ENCODE measurements at places on chromosomes 1 and 21.

DNA sequence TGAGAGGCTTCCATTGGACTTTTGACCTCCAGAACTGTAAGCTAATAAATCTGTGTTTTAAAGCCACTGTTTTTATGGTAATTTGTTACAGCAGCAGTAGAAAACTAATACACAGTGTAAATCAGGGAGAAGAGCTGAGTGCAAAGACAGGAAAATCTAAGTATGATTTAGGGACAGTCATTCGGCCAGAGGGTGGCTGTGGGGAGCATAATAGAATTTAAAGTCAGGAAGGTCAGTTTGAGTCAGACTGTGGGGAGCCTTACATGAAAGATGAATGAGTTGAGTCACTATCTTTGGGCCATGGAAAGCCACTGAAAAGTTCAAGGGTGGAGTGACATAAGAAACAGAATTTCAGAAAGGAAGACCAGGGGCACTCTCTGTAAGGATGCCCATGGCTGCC, 52.4 kb upstream of the SSX2IP start:
- no peak for DNase-seq

DNA sequence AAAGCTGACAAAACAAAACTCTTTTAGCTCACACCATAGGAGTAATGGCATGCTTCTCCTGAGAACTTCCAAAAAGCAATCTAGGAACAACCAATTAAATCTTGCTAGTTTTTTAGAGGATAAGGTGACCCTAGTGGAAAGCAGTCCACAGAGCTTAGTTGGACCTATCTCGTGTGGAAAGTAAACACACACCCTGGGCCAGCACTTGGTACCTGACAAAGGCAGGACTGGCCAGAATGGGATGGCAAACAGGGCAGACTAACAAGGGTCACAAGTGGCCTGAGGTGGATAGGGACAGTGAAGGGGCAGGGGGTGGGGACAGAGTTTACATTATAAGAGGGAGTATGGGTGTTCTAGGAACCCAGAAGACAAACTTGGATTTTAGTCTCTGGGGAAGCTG, 22.0 kb downstream of the FMO4 start:
- DNase-seq = no peak

GRCh38 chr1:87439821-87440220, 111.1 kb downstream of the LMO4 start:
- no peak for DNase-seq

GRCh38 chr1:239262538-239262937, 123.8 kb upstream of the CHRM3 start:
- no peak for DNase-seq

DNA sequence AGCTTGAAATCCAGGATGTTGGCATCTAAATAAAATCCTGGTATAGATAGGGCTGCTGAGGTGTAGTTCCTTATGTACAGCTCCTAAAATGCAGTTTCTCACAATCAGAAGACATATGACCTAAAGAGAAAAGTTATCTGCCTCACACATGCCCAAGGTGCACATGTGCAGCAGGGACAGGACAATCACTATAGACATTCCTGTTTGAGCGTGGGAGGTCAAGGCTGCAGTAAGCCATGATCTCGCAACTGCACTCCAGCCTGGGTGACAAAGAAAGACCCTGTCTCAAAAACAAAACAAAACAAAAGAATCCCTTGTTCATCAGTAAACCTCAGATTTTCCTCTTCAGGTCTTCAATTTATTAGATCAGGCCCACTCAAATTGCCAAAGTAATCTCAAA, 66.1 kb downstream of the SPATA6 start:
- DNase-seq = no peak

- DNase-seq = no peak
Measured at GRCh38 chr1:242651817-242652216, 127.3 kb upstream of the PLD5 start.

GRCh38 chr1:230273141-230273710, 152.9 kb downstream of the PGBD5 start:
- DNase-seq = no peak

DNA sequence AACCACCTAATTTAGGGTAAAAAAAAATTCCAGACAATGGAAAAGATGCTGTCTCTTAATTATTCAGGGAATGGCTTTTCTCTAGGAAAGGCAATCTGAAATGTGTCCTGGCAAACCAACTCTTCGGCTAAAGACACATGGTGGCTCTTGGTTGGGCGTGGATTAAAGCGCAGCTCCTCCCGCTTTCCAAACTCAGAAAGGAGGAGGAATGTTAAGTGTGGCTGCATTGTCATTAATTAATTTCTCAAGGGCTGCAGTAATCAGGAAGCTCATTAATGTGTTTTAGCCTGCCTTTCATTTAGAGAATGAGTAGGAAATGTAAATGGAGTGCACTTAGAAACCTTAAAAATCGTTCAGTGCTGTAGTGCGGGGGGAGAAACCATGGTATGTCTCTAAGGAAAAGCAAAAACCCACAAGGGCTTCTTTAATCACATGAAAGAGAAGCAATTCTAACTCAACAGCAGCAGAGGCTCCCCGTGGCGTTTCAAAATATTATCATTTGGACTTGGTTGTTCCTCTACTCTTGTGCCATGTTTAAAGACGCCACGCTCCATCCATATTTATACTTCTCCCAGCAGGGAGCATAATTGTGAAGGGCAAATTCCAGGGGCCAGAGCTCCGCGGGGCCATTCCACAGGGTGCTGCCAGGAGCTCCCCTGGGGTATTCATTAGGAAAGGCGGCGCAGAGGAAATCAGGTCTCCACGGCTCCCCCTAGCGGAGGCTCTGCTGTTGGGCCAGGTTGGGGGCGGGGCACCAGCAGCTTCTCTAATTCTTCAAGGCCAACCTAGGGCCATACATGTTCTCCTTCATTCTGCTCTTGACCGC, 91.9 kb upstream of the SSX2IP start:
- peak; percentile 71 for DNase-seq

DNA sequence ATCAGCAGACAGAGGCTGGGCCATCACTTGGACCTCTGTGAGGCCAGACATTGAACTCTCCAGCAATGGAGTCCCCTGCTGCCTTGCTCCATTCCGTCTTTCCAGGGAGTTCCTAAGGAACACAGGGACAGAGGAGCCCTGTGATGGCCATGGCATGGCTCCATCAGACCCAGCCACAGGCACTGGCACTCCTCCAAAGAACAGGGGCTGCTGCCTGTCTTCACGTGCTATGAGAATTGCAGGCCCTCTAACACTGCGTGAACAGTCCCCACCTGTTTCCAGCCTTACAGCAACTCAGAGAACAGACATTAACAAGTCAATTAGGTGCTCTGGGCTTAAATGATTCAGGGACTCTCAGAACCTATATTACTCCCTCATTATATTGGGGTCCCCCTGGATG, 140.8 kb downstream of the ASTN1 start:
- DNase-seq = no peak

DNA sequence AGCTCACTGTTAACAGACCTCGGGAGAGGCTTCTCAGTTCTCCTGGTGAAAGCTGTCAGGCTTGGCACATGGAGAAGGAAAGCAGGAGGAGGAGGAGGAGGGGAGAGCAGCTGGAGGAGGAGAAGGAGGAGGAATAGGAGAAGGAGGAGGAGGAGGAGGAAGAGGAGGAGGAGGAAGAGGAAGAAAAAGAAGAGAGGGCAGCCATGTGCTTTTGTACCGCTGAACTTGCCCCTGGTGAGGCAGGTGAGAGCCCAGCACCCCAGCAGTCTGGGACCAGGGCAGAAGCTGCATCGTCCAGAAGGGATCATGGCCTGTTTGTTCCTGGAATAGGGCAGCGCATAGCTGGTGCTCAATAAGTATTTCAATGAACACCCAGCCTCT, 21.3 kb upstream of the GRHL3 start:
- DNase-seq = no peak

- no peak for DNase-seq
Measured at GRCh38 chr1:20834780-20835179, 47.7 kb upstream of the HP1BP3 start.
